ENCODE measurements at places on chromosomes 13 and 19. TPM values are rescaled to one million over a fixed set of nuclear protein-coding genes. Genes with fewer than 3 reads are reported as not detected.

ZNF90 gene
- 1.6 TPM for total RNA-seq

SIAH3 gene
- under 0.01 TPM for total RNA-seq

PPP1R37 gene
- 28.7 TPM for total RNA-seq

NTF4 gene
- not detected for total RNA-seq

CYP4F8 gene
- not detected for total RNA-seq

CLDN10 gene
- total RNA-seq: not detected

ZNF180 gene
- 6.6 TPM for total RNA-seq

PNPLA6 gene
- 86.8 TPM for total RNA-seq

PLIN4 gene
- total RNA-seq: 0.15 TPM

RASIP1 gene
- total RNA-seq: 8.3 TPM

HSPB6 gene
- total RNA-seq: 22.5 TPM

NBEA gene
- total RNA-seq: 0.89 TPM

ZIC5 gene
- total RNA-seq: not detected

ATP4B gene
- not detected for total RNA-seq

ZNF613 gene
- 4.0 TPM for total RNA-seq

TTC9B gene
- total RNA-seq: not detected

ZNF563 gene
- 2.4 TPM for total RNA-seq

ZSCAN5B gene
- not detected for total RNA-seq

CCL25 gene
- not detected for total RNA-seq

S1PR2 gene
- total RNA-seq: 14.1 TPM

GNA15 gene
- total RNA-seq: not detected

CSNK1G2 gene
- total RNA-seq: 63.7 TPM

SGCG gene
- 0.34 TPM for total RNA-seq

GPC6 gene
- total RNA-seq: 15.8 TPM

FFAR1 gene
- total RNA-seq: not detected

SULT2A1 gene
- total RNA-seq: not detected

FIZ1 gene
- 4.5 TPM for total RNA-seq

CEACAM6 gene
- not detected for total RNA-seq

ATP8A2 gene
- 0.50 TPM for total RNA-seq

MCF2L gene
- total RNA-seq: not detected

ZBTB32 gene
- total RNA-seq: not detected

OR7D2 gene
- total RNA-seq: not detected

Data from bronchus fibroblast of lung (primary cell).